ENCODE measurements at places on chromosomes 5 and 9. TPM values are rescaled to one million over a fixed set of nuclear protein-coding genes. Genes with fewer than 3 reads are reported as not detected.

NTMT1 gene
- polyA plus RNA-seq: 118 TPM

GRXCR2 gene
- not detected for polyA plus RNA-seq

NR4A3 gene
- 1.0 TPM for polyA plus RNA-seq

PCA3 gene
- not detected for polyA plus RNA-seq

FOXD4L5 gene
- not detected for polyA plus RNA-seq

LIX1 gene
- polyA plus RNA-seq: 3.0 TPM

PCDHA13 gene
- polyA plus RNA-seq: 0.36 TPM

COQ4 gene
- polyA plus RNA-seq: 98.1 TPM

C9 gene
- not detected for polyA plus RNA-seq

IL4 gene
- not detected for polyA plus RNA-seq

ADAMTS19 gene
- not detected for polyA plus RNA-seq

PCDHGA8 gene
- polyA plus RNA-seq: 0.12 TPM

C9orf50 gene
- polyA plus RNA-seq: 3.5 TPM

GGTA1 gene
- polyA plus RNA-seq: 6.2 TPM

TUSC1 gene
- polyA plus RNA-seq: 3.9 TPM

Data from brain (organoid and tissue), 16 donors.